ENCODE measurements at places on chromosomes 6 and 20. TPM values are rescaled to one million over a fixed set of nuclear protein-coding genes. Genes with fewer than 3 reads are reported as not detected.
A peak's percentile ranks its signal among the peaks of the same experiment; 100 is the strongest.

The NHLRC1 gene
- total RNA-seq = not detected

The CAGE1 gene
- 0.30 TPM for total RNA-seq

The MARCKS gene
- 261 TPM for total RNA-seq

The SYCP2 gene
- 0.27 TPM for total RNA-seq

The PLCB4 gene
- 38.9 TPM for total RNA-seq

The TBXT gene
- not detected for total RNA-seq

The PTCRA gene
- not detected for total RNA-seq

The COL9A3 gene
- 43.0 TPM for total RNA-seq

The C4A gene
- total RNA-seq = 3.8 TPM

The SUMO4 gene
- total RNA-seq = 1.6 TPM

DNA sequence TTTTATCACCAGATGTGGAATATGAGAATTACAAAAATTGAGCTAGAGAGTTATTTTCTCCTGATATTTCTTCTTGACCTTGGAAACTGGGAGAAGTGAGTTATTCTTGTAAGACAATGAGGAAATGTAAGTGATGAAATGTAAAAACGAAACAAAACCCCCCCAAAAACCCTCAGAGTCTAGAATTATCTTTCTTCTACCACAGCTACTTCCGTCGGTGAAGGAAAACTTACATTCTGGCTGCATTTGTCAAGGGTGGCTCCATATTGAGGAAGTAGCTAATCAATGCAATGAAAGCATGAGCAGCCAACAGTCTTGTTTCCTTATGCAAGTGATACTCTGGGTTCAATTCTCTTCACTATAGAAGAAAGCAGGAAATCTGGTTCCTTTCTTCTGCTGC, 661.7 kb upstream of the CITED2 start:
- no peak for DNase-seq

GRCh38 chr6:138115201-138115600, 8.0 kb upstream of the PERP start:
- no peak for DNase-seq

- DNase-seq = no peak
Measured at GRCh38 chr20:10111959-10112250, 77.1 kb downstream of the ANKEF1 start.

- DNase-seq = no peak
Measured at GRCh38 chr6:170094686-170095272, 196.1 kb downstream of the DLL1 start.

DNA sequence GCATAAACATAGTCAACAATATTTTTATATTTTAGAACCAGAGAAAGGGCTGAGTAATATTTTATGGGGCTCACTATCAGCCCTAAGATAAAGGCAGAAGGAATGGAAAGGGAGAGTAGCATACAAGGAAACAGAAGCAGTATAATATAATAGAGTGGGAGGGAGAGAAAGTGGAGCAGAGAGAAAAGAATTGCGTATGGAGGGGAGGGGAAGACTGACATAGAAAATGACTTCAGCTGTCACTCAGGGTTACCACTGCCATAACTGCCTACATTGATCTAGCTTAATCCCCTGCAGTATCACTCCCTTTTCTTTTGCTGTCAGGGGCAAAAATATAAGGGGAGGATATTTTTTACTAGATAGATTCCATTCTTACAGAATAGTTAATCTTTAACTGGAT, 1133.5 kb upstream of the MAP3K7 start:
- no peak for DNase-seq

GRCh38 chr6:46989398-46989797, 52.7 kb downstream of the ADGRF1 start:
- no peak for DNase-seq

GRCh38 chr6:119196715-119197114, 118.3 kb upstream of the FAM184A start:
- DNase-seq = no peak

DNA sequence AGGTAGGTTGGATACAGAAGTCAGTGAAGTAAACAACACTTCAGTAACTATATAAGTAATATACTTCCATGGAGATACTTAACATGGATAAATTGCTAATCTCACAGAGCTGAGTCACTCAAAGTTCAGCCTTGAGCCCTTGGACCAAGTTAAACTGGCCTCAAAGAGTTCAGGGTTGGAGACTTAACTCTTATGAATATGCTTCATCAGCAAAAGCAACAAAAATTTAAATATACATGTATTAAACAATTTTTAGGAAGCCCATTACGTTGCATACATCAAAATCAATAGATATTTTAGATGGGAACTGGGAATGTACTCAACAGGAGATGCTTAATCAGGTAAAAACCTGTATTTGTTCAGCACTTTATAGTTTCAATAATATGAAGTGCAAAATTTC, 12.2 kb downstream of the MTCL3 start:
- DNase-seq = no peak

GRCh38 chr6:124520514-124520913, 441.7 kb upstream of the RNF217 start:
- no peak for DNase-seq

DNA sequence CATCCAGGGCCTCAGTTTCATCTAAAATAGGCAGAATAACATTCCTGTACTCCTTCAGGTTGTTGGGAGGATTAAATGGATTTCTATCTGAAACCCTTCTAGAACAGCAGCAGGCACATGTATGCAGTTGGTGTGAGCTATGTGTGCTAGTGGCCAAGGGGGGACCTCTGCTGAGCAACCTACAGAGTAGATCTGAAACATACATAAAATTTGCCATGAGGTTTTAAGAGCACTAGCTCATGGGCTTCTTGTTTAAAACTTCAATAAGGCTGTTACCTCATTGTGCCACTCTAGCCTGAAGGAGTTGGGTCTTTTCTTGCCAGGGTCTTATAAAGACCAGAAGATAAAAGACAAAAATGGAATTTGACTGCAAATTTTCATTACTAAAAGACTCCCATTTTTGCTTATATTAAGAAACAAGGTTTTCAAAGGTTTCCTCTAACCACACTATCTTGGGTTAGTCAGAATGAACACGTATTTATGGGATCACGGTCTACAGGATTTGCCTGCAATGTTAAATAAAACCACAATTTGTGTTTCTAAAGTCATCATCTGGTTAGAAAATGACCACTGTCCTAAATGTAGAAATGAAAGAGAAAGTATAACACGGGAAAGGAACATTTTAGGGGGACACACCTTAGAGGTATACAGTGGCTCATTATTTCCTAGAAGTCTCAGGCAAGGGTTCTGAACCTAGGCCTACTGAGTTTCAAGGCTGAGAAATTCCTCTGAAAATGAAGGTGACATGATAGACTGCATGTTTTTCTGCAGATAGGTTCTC, 144.9 kb upstream of the OLIG3 start:
- DNase-seq = peak; percentile 51

GRCh38 chr20:14234666-14235295, 102.6 kb downstream of the FLRT3 start:
- peak; percentile 67 for DNase-seq

DNA sequence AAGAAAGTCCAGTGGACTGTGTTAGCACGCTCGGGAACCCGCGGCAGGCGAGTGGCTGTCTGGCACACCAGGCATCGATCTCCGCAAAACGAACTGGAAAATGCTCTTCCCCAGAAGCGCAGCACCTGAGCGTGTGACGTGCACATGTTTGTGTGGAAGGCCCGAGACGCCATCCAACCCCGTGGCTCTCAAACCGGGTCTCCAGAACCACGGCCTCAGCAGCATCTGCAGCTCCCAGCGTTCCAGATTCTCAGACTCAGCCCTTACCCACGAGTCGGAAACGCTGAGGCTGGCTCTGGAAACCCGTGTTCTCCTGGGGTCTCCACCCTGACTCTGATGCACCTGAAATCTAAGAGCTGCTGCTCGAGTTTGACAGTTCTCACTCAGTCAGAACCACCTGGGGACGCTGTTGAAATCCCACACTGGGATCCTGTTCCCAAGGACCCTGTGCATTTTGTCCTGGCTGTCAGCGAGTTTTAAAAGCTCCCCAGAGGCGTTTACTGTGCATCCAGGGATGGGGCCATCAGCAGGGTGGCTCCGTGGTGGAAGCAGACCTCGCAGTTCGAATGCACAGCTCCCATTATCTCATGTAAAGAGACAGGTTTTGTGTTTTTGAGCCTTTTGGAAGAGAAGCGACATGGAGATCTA, 69.0 kb downstream of the DLL1 start:
- DNase-seq = no peak

- DNase-seq = peak; percentile 41
Measured at GRCh38 chr6:7468382-7469081, 72.9 kb upstream of the DSP start.

DNA sequence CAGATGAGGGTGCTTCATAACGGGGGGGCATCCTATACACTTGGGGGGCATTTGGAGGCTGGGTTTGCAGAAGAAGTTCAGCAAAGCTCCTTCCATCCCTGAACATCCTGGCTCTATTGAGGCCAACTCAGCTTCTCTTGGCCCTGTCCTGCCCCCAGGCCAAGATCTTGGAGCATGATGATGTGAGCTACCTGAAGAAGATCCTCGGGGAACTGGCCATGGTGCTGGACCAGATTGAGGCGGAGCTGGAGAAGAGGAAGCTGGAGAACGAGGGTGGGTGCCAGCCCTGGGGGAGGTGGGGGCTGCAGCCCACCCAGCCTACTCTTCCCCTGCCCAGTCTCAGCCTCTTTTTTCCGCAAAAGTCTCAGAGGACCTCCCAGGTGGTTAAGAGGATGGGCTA, 17.2 kb downstream of the GDAP1L1 start:
- no peak for DNase-seq

DNA sequence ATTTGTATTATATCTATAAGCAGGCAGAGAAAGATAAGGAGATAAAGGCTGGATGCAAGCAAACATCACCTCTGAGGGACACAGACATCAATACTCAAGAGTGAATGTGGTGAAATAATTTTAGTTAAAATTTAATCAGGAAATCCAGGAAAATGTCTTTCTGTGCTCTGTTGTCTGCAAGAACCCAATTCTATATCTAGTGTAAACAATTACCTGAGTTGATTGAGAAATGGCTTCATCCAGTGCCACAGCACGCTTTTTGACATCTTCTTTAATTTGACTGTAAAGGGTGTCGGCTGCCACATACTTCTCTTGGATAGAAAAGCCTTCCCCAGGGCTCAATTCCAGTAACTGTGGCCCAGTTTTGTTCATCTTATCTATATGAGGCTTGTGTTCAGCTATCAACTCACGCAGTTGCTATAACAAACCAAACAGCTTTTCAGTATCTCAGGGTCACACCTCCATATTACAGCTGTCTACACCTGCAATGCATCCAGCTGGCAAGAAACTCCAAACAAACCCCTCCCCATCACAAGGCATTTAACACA, 131.6 kb downstream of the DST start:
- DNase-seq = no peak

- DNase-seq = peak; percentile 48
Measured at GRCh38 chr6:2245877-2246863, 765 bp upstream of the GMDS start.

- DNase-seq = peak; percentile 61
Measured at GRCh38 chr6:115945306-115945705, 115.4 kb downstream of the FRK start.

Measured in astrocyte (in vitro differentiated cells and primary cell).